ENCODE measurements at places on chromosomes 16 and 17.

DNA sequence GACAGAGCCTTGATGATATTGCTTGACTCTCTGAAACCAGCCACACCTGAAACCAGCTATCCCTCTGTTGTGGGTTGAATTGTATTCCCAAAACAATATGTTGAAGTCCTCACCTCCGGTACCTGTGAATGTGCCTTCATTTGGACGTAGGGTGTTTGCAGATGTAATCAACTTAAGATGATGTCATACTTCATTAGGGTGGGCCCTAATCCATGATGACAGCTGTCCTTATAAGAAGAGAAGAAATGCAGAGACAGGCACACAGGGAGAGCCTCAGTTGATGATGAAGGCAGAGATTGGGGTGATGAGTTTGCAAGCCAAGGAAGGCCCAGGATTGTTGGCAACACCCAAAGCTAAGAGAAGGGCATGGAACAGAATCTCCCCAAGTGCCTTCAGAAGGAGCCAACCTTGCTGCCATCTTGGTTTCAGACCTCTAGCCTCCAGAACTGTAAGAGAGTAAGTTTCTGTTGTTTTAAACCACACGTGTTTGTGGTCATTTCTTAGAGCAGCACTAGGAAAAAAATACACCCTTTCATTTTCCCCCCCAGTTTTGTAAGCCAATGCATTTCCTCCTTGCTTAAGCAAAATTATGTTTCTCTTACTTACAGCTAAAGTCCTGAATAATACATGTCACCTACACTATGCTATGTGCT lies 29.4 kb upstream of the MYH10 start:
- no peak for DNase-seq

DNA sequence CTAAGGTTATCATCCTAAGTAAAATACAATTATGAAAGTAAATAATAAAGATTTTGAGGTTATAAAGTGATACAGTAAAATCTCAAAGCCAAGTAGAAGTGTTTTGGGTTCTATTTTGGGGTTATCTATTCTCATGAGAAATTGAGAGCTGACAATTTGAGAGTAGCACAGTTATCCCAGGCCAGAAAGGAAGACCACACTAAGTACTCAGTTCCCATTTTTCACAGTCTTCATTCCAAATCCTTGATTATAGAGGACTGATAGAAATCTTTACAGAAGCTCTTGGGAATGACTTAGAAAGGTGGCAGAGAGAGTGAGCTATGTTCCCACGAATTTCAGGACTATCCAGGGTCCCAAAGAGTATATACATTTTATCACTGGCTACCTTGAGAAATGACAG lies 4.6 kb downstream of the GFOD2 start:
- DNase-seq = no peak

DNA sequence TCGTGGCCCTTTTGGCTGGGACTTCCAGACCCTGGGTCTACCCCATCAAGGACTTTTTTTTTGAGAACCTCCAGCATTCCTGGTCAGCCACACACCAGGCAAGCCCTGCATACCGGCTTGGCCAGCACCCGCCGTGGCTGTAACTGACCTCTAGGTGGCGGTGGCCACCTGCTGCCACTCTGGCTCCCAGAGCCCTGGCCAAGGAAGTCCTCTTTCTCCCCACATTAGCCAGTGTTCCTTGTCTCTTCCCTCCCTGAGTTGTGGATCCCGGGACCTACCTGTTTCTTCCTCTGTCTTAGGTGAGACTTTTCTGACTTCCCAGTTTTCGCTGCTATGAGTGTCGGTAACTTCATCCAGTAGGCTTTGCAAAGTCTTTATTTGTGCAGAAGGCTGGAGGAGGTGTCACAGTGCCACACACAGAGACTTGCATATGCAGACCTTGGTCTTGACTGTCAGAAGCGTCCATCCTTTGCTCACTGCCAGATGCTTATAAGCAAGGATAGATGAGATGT lies 348.3 kb downstream of the CPPED1 start:
- peak; percentile 5 for DNase-seq

DNA sequence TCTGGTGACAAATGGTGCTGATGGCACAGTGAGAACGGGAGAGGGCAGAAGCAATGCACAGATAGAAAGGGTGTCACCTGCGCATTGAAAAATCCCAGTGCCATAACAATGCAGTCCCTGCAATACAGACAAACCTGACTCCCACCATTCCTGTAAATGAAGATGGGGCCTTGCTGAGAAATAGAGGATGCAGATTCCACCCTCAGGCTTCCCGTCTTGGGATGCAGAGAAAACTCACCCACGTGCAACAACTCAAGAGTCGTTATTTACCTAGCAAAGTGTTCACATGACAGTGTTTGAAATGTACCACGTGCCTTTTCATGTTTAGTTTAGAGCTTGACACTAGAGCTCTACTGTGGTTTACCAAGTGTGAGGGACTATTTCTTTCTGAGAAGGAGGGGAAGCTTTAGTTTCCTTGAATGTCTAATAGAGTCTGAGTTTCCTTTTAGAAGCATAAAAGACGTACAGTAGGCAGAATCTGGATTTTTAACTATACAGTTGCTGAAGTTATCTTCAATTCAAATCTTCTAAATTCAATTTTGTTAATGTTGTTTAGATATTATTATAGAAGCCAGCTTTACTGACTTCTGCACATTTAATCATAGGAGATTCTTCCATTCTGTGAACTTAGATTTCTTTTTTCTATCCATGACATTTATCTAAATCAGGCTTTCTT lies 35.6 kb downstream of the WWOX start:
- no peak for DNase-seq

- no peak for DNase-seq
Measured at GRCh38 chr16:56792967-56793366, 63.0 kb downstream of the NUP93 start.

GRCh38 chr17:7582396-7583252 lies 1.0 kb upstream of the MPDU1 start:
- no peak for DNase-seq

DNA sequence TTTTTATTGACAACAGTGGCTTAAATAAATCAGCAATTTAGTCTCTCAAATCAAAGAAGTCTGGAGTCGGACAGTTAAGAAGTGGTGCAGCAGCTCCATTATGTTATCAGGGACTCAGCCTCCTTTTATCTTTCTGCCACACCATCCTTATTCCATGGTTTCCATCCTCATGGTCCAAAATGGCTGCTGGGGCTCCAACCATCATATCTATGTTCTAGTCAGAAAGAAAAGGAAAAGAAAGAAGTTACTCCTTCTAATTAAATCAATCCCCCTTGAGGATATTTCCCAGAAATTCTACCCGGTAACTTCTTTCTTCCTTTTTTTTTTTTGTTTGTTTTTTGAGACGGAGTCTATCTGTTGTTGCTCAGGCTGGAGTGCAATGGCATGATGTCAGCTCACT lies 109.5 kb downstream of the HS3ST2 start:
- DNase-seq = no peak

- no peak for DNase-seq
Measured at GRCh38 chr17:4951486-4951885, 567 bp downstream of the ENO3 start.

- peak; percentile 81 for DNase-seq
Measured at GRCh38 chr16:85384833-85385462, 228.2 kb upstream of the GSE1 start.

DNA sequence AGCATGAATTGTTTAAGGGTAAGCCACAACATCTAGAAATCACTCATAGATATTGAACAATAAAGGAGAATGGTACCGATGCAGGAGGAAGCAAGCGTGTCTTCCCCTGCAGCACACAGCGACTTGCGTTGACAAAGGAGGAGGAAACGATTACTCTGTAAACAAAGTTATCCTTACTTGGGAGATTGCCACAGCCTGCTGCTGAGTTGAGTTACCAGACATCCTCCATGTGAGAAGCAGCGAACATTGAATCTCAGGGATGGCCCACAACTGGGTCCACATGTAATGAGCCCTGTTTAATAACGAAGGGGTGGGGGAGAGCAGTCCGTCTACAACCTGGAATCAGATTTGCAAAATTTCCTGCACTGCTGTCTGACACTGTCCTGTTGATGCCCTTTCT lies 27.7 kb downstream of the CLUH start:
- DNase-seq = no peak

DNA sequence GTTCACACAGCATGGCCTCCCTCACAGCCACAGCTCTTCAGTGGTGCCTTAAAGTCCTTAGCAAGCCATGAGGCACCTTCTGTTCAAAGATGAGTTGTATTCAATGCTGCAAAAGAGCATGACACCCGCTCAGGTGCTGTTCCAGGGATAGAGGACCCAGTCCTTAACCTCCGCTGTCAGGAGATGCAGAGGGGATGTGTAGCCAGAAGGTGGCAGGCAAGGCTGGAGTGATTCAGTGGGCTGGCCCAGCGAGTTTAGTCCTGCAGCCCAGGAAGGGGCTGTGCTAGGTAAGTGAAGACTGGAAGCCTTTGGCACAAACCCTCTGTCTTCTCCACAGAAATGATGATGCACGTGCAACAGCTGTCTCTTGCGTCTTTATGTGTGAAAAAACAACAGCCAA lies 25.0 kb upstream of the ADAM11 start:
- DNase-seq = peak; percentile 43

DNA sequence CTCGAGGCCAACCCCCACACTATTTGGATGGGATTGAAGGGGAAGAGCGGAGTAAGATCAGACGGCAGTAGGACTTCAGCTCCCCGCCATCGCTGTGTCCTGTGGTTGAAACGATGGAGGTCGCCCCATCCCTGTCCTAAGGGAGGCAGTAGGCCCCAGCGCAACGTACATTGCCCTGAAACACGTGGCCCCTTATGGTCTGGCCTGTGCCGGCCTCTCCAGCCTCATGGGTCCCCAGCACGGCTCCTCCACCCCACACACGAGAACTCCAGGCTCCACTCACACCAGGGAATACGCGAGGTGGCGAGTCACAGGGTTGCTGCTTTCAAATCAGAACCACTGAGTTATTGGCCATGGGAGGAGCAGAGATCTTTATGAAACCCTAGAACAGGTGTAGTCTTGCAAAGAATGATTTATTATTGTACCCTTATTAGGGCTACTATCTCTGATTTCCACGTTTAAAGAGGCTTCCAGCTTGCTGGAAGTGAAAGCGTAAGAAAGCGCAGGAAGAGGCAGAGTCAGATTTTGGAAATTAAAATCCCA lies 669 bp upstream of the DCTPP1 start:
- DNase-seq = no peak

DNA sequence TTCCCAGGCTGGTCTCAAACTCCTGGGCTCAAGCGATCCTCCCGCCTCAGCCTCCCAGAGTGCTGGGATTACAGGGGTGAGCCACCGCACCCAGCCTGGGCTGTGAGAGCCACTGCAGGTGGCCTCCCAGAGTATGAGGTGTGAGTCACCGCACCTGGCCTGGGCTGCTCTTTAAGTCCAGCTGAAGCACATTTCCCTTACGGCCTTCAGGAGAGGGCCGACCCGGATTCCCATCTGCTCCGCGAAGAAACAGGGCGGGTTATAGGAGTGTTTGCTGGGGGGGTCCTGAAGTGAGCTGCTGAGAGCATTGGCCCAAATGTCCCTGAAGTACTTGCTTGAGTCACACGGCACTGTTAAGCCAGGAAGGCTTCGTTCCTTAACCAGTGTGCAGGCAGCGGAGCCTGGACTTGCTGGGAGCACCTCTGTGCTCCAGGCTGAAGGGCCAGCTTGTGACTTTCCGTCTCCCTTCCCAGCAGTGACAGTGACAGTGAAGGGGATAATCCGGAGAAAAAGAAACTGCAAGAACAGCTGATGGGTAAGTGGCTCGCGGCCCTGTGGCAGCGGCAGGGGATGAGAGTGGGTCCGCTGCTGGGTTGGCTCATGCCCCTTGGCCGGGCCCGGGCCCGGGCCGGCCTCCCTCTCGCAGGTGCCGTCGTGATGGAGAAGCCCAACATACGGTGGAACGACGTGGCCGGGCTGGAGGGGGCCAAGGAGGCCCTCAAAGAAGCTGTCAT lies 7.2 kb downstream of the VPS4A start:
- no peak for DNase-seq

DNA sequence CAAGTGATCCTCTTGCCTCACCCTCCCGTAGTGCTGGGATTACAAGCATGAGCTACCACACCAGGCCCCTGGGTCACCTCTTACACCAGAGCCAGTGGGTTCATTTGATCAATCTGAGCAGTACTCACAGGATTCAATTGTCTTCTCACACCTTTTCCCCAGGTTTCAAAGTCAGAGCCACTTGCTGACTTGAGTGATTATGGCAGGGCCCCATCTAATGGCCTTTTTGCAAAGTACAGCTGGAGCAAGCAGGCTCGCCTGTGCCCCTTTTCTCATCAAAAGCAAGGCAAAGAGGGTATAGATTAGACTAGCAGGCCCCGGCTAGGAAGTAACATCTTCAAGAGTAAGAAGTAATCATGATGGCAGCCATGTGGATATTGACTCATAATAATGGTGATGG lies 114.8 kb upstream of the NOL11 start:
- peak; percentile 28 for DNase-seq

- no peak for DNase-seq
Measured at GRCh38 chr17:51135956-51136355, 15.3 kb upstream of the SPAG9 start.

- no peak for DNase-seq
Measured at GRCh38 chr16:11320170-11320569, 25.1 kb upstream of the RMI2 start.

- peak; percentile 80 for DNase-seq
Measured at GRCh38 chr16:47774661-47775060, 313.5 kb downstream of the PHKB start.

DNA sequence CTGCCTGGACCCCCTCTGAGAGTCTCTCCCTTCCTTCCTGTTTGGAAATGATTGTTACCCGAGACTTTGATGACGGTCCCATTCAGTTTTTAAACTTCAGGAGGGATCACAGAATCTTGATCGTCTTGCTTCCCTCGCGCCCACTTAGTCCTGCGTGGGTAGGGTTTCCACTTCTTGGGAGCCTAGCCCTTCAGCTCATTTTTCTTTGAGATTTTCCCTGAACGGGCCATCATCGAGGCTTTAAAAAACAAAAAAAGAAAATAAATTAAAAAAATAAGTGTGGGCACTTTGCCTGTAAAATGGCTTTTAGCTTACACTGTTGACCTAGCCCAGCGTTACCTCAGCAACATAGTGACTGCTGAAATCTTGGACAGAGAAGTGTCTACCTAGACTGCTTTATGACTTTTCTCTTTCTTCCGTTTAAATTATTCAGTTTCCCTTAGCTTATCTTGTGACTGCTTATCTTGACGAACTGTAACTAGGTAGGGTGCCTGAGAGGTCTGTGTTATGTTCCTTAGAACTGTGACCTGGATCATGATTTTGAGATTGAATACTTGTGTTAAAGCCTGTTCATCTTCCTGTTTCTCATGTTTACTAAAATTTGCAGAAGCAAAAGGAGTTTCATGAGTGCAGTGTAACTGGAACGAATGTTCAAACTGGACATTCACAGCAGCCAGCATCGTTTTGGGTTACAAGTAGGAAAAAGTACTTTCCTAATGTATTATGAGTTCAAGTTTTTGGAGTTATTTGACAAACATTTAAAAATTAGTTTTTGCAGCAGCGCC lies 874 bp downstream of the WWP2 start:
- peak; percentile 46 for DNase-seq

DNA sequence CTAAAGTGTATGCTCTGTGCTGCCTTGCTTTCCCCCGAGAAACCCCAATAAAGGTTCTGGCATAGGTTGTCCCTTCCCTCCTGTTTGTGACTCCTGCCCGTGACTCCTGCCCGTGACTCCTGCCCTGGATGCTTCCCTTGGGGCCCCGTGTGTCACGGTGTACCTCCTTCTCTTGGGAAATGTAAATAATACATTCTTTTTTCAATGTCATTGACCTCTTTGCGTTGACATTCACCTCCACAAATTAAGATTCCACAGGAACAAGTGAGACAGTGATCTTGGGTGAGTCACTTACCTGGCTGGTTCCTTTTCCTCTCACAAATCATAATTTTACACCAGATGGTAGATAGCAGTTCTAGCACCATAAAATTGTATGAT lies 632 bp downstream of the CCL15 start:
- no peak for DNase-seq
